WTC11 (cell line): ENCODE measurements at places on chromosomes 2 and 18. TPM values are rescaled to one million over a fixed set of nuclear protein-coding genes. Genes with fewer than 3 reads are reported as not detected.

EPHA4 gene
- total RNA-seq: 6.7 to 11.0 TPM (median 6.8 TPM) in 3 replicates

GRCh38 chr2:40439473-40439872, 12.4 kb downstream of the SLC8A1 start:
- H3K27ac ChIP-seq: no peak overlapping the region
- H3K4me1 ChIP-seq: peaks cover 3% of the 10 kb centered on the region; the same call in 1 of the 2 replicates
- DNase-seq: no peak

- peaks cover 43% of the 10 kb centered on the region for H3K4me1 ChIP-seq
- no peak overlapping the region for H3K4me3 ChIP-seq
- DNase-seq: no peak
- H3K27ac ChIP-seq: no peak overlapping the region
- H3K27me3 ChIP-seq: no peaks in the 10 kb centered on the region; the same call in none of the 2 replicates
Measured at GRCh38 chr2:15263976-15264685, 297.0 kb downstream of the NBAS start.

YIPF4 gene
- 23.0 to 24.8 TPM (median 24.5 TPM) in 3 replicates for total RNA-seq

GRCh38 chr18:55853268-55853667, 265.3 kb upstream of the TCF4 start:
- H3K27me3 ChIP-seq: no peaks in the 10 kb centered on the region
- H3K4me1 ChIP-seq: peaks cover 36% of the 10 kb centered on the region
- 0 out of 2 replicates have a peak, but pooled peaks cover 4% of the 10 kb centered on the region for H3K36me3 ChIP-seq

POTEJ gene
- total RNA-seq: 0.14 TPM in 1 of 3 replicates, not detected in the others

- no peak overlapping the region for H3K27ac ChIP-seq
- DNase-seq: no peak
- H3K4me1 ChIP-seq: no peaks in the 10 kb centered on the region
- H3K4me3 ChIP-seq: no peak overlapping the region
Measured at GRCh38 chr2:171553858-171554257, 31.6 kb downstream of the CYBRD1 start.

DNA sequence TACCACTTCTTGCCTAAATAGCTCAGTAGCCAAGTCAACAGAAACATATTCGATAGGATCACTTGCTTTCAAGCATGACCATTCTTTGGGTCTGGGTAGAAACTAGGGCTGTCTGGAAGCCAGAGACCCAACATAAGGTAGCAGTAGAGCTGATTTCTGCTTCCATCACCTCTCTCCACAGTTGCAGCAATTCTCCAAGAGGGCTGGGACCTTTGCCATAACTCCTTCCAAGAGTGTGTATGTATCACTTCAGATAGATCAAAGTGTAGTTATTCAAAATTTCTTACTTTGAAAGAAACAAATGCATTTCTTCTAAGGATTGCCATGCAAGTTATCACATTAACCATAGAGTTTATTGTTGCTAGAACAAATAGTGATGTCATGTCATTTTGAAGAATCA, 172.0 kb upstream of the GALNT5 start:
- no peak for DNase-seq
- peaks cover 7% of the 10 kb centered on the region for H3K4me1 ChIP-seq
- H3K27ac ChIP-seq: no peak overlapping the region
- H3K27me3 ChIP-seq: no peaks in the 10 kb centered on the region

- no peak for DNase-seq
- no peaks in the 10 kb centered on the region for H3K27me3 ChIP-seq
- H3K27ac ChIP-seq: no peak overlapping the region
- H3K4me3 ChIP-seq: no peak overlapping the region
- H3K4me1 ChIP-seq: no peaks in the 10 kb centered on the region
Measured at GRCh38 chr18:45962461-45962860, 4.7 kb downstream of the EPG5 start.

- H3K4me1 ChIP-seq: peaks cover 18% of the 10 kb centered on the region
- H3K4me3 ChIP-seq: no peak overlapping the region
- H3K27me3 ChIP-seq: no peaks in the 10 kb centered on the region
- H3K36me3 ChIP-seq: peaks cover 39% of the 10 kb centered on the region
- peak overlapping the region; percentile 4; the same call in 1 of the 2 replicates for H3K27ac ChIP-seq
Measured at GRCh38 chr2:53949457-53949856, 21.3 kb downstream of the PSME4 start.

DNA sequence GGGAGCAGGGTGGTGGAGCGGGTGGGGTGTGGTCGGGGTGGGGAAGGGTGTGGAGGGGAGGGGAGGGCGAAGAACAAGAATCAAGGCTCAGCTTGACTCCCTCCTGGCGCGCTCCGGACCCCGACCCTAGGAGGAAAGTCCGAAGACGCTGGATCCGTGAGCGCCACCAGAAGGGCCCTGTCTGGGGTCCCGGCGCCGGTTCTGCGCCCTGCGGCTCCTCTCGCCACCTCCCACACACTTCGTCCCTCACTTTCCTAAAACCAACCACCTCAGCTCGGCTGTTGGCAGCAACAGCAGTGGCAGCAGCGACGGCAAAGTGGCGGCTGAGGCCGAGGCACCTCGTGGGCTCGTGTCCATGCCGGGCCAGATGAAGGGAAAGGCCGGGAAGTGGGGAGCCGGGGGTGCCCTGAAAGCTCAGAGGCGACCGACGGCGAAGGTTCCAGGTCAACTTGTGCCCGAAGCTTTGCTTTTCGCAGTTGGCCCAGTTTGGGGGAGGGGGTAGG, 2.1 kb downstream of the KLHL14 start:
- DNase-seq: peak; percentile 35
- peak overlapping the region; percentile 93 for H3K4me3 ChIP-seq
- peaks cover 56% of the 10 kb centered on the region for H3K27me3 ChIP-seq
- H3K36me3 ChIP-seq: no peaks in the 10 kb centered on the region
- H3K4me1 ChIP-seq: peaks cover 50% of the 10 kb centered on the region
- no peak overlapping the region for H3K27ac ChIP-seq

DNA sequence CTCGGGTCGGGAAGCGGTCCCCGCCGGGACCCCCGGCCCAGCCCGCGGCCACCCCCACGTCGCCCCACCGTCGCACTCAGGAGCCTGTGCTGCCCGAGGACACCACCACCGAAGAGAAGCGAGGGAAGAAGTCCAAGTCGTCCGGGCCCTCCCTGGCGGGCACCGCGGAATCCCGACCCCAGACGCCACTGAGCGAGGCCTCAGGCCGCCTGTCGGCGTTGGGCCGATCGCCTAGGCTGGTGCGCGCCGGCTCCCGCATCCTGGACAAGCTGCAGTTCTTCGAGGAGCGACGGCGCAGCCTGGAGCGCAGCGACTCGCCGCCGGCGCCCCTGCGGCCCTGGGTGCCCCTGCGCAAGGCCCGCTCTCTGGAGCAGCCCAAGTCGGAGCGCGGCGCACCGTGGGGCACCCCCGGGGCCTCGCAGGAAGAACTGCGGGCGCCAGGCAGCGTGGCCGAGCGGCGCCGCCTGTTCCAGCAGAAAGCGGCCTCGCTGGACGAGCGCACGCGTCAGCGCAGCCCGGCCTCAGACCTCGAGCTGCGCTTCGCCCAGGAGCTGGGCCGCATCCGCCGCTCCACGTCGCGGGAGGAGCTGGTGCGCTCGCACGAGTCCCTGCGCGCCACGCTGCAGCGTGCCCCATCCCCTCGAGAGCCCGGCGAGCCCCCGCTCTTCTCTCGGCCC, 13.6 kb downstream of the SPEG start:
- peak overlapping the region; percentile 33; the same call in 1 of the 2 replicates for H3K4me3 ChIP-seq
- peaks cover 13% of the 10 kb centered on the region for H3K4me1 ChIP-seq

DNA sequence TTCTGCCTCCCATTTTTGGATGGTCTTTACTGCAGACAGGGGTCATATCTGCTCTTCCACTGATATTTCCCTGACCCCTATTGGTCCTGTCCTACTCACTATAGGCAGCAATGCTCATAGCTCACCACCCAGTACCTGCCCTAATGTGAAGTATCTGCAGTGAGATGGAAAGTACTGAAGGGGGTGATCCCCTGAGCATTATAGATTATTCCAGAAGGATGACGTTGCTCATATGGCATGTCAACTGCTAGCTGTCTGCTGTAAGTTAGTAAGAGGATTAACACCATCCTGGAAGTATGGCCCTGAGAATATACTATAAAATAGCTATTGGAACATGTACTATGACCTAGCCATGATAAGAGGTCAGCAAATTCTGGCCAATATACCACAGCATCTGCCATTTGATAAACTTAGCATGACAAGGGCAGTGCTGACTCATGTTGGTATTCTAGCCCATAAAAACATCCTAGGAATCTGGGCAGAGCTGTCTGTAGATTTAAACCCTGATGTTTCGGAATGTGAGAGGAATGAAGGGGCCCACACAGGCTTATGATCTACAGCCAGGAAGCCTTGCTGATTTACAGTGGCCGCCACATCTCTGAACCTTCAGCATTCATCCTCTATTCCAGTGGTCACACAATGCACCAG, 451.4 kb downstream of the TNS1 start:
- no peak overlapping the region for H3K27ac ChIP-seq
- DNase-seq: no peak
- H3K4me3 ChIP-seq: no peak overlapping the region
- peaks cover 1% of the 10 kb centered on the region; the same call in 1 of the 2 replicates for H3K36me3 ChIP-seq
- peaks cover 49% of the 10 kb centered on the region for H3K4me1 ChIP-seq

DNA sequence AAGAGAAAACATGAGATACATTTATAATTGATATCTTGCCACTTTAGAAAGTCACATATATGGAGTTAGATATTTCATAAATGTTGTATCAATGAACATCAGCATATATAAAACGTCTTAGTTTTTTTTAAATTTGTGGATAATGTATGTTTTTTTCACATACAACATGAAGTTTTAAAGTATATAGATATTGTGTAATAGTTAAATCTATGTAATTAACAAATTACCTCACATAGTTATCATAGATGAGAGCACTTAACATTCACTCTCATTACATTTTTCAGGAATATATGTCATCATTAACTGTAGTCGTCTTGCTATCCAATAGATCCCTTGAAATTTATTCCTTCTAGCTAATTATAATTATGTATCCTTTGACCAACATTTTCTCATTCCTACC, 406.6 kb downstream of the ARHGAP15 start:
- H3K36me3 ChIP-seq: peaks cover 11% of the 10 kb centered on the region
- no peak overlapping the region for H3K27ac ChIP-seq
- H3K4me3 ChIP-seq: no peak overlapping the region
- no peaks in the 10 kb centered on the region for H3K27me3 ChIP-seq

- H3K27ac ChIP-seq: no peak overlapping the region
- H3K4me3 ChIP-seq: no peak overlapping the region
- no peak for DNase-seq
- peaks cover 71% of the 10 kb centered on the region for H3K27me3 ChIP-seq
Measured at GRCh38 chr2:120447127-120447785, 101.3 kb downstream of the INHBB start.

EIF5B gene
- total RNA-seq: 52.1 to 68.8 TPM (median 52.5 TPM) in 3 replicates

DNA sequence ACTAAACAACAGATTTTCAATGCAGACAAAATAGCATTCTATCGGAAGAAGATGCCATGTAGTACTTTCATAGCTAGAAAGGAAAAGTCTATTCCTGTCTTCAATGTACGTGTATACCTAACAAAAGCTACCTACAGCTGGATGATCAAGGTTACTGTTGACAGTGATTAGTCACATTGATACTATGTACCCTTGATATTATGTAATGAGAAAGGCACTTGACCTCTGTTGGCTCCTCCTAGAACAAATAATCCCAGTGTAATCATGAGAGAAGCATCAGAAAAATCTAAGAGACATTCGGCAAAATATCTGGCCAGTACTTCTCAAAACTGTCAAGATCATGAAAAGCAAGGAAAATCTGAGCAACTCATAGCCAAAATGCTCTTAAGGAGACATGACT, 44.4 kb upstream of the LRRTM4 start:
- H3K27me3 ChIP-seq: no peaks in the 10 kb centered on the region
- no peak overlapping the region for H3K27ac ChIP-seq
- peaks cover 29% of the 10 kb centered on the region for H3K4me1 ChIP-seq
- no peaks in the 10 kb centered on the region for H3K36me3 ChIP-seq
- H3K4me3 ChIP-seq: no peak overlapping the region

DNA sequence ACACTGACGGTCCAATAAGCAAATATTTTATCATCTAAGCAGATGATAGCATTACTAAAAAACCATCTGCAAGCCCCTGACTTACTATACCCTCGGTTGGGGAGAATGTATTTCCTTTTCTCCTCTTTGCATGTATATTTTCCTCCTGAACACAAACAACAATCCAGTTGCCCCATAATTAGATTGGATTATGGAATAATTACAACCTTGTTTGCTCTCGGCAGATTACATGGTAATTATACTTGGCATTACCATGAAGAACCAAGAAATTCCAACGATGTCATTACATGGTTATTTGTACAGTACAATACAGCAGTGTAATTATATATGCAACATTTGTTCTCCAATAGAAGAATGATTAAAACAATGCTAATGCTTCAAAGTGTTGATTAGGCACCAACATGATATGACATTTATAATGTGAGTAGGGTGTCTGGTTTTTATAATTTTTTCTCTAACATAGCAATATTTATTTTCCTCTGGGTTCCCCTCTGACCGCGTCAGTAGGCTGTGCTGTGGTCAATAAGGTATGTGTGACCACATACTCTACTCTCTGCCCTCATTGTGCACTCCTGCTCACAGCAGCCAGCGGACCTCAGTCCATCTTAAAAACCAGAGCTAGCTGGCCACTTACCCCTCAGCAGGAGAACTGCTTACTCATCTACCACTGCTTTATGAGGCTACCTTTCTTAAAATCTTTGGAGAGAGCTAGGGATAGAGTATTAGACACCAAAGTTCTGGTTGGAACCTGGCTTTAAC, 176.1 kb downstream of the INSIG2 start:
- no peaks in the 10 kb centered on the region for H3K36me3 ChIP-seq
- no peaks in the 10 kb centered on the region for H3K27me3 ChIP-seq
- no peak overlapping the region for H3K4me3 ChIP-seq
- no peak overlapping the region for H3K27ac ChIP-seq

- H3K4me3 ChIP-seq: no peak overlapping the region
- H3K4me1 ChIP-seq: 0 out of 2 replicates have a peak, but pooled peaks cover 1% of the 10 kb centered on the region
- DNase-seq: no peak
- no peaks in the 10 kb centered on the region for H3K27me3 ChIP-seq
Measured at GRCh38 chr2:181149056-181149455, 168.7 kb downstream of the UBE2E3 start.

GRCh38 chr18:8207996-8208395, 401.2 kb upstream of the RAB12 start:
- H3K4me1 ChIP-seq: 0 out of 2 replicates have a peak, but pooled peaks cover 3% of the 10 kb centered on the region
- H3K36me3 ChIP-seq: no peaks in the 10 kb centered on the region
- H3K27ac ChIP-seq: no peak overlapping the region
- H3K4me3 ChIP-seq: no peak overlapping the region
- DNase-seq: no peak

DNA sequence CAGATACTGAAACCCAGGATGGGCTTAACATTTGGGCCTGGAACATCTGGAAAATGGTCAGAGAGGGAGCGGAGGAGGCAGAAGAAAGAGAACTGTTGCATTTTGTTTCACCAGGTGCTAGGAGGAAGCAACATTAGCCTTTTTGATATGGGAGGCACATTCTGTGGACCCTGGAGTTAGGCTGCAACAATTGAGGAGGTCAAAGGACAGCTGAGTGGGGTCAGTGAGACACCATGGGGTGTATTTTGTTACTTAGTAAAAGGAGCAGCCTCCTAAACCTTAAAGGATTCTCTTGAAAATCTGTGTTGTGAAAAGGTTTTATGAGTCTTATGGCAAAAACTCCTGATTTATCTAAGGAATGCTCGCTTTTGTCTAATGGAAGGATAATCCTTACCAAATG, 124.9 kb downstream of the GREB1L start:
- peak overlapping the region; percentile 8; the same call in 1 of the 2 replicates for H3K27ac ChIP-seq
- no peaks in the 10 kb centered on the region; the same call in 1 of the 2 replicates for H3K27me3 ChIP-seq
- H3K4me3 ChIP-seq: no peak overlapping the region
- no peak for DNase-seq
